ENCODE measurements at places on chromosomes 5 and 9. TPM values are rescaled to one million over a fixed set of nuclear protein-coding genes. Genes with fewer than 3 reads are reported as not detected.

GRCh38 chr9:13569602-13570067 is 290.1 kb upstream of the MPDZ start:
- no peak for DNase-seq

DNA sequence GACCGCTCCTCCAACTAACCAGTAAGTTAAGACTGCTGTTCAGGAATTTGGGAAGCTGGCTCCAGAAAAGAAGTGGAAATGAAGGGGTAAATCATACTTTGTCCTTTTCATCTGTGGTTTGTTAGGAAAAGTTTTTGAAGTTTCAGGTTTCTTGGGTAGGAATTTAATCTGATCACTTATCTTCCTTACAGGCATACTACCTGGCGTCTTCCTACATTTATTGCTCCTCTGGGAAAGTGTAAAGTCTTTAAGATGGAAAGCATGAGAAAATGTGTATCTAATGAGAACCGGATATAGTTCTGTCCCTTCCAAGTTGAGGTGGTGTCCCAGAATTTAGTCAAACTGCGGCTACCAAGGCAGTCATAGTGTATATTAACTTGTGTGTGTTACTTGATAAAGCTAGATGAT is 1.3 kb downstream of the RASA1 start:
- DNase-seq = no peak

DNA sequence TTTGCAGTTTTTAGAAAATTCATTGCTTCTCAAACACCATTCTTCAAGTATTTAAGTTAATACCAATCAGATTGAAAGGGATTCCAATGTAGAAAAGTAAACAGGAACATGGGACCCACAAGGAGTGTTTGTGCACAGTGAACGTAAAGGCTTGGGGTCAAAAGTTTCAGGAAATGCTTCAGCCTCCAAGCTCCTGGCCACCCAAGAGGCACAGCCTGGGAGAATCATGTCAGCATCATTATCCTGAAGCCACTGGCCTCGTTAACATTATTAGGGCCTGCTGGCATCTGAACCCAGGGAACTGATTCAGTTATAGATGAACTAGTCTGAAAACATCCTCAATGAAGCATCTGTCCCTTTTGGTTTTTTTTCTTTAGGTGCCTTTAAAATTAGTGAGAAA is 122.9 kb downstream of the NXNL2 start:
- DNase-seq = no peak

GRCh38 chr5:73459366-73459765 is 10.8 kb upstream of the FOXD1 start:
- no peak for DNase-seq

GRCh38 chr9:125284855-125285254 is 23.2 kb downstream of the GAPVD1 start:
- DNase-seq = no peak

- no peak for DNase-seq
These were observed 86.3 kb downstream of the ELAVL2 start for GRCh38 chr9:23739753-23740152.

- DNase-seq = no peak
These were observed 79.1 kb downstream of the LRSAM1 start for GRCh38 chr9:127530206-127530941.

Gene FUBP3
- 54.6 TPM for total RNA-seq

Gene ZNF189
- total RNA-seq = 11.7 TPM

Gene IQGAP2
- total RNA-seq = 43.5 TPM

Gene C6
- total RNA-seq = not detected
